ENCODE measurements at places on chromosomes 4 and X. TPM values are rescaled to one million over a fixed set of nuclear protein-coding genes. Genes with fewer than 3 reads are reported as not detected.

RIBC1 gene
- 0.22 TPM for total RNA-seq

RENBP gene
- total RNA-seq, result 34.5 TPM

DNA sequence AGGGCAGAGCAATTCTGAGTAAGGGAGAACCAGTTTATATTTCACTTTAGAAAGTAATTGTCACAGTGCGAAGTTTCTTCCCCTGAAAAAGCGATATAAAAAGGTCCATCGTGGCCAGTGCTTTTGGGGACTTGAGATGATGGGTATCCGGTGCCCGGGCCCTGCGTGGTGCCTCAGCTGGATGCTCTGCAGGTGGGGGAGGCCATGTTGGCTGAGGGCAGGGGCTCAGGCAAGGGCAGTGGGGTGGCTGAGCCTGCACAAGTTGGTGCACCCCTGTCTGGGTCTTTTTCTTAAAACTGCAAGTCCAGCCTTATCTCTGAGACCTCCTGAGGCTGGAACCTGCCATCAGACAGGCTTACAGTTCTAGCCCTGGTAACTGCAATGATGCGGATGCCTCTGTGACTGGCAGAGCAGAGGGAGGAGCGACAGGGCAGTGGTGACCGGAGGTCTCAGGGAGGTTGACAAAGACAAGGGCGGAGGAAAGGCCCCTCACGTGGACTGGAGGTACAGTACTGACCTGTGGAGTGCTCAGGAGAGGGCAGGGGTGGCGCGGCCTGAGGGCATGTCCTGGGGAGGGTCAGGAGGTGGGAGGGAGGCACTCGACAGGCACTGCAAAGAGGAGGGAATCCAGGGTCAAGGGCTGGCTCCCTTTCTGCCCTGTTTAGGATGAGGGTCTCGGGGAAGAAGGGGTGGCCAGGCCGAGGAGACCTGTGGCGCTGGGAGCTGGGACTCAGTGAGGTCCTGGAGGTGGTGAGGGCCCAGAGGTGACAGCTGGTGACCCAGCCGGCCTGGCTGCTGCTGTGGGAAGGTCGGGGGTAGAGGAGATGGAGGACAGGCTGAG lies 1.8 kb downstream of the RGS12 start:
- DNase-seq, result peak; percentile 86

LNX1 gene
- total RNA-seq, result 20.7 TPM

DNA sequence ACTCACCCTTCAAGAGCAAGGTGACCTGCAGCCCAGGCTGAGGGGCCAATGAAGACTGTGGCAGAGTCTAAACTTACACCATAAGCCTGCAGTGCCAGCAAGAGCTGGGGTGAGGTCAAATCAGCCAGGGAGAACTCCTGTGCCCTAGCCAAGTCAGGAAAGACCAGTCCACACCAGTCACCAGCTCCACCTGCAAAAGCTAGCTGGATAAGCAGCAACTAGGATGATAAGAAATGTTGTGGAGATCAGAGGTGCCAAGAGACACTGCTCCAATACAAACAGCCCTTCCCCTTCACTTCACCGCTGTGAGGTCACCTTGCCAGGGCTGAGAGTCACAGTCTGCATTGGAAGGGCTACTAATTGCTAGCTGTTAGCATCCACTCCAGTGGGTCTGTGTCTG lies 31.3 kb downstream of the NIPAL1 start:
- no peak for DNase-seq

MAEA gene
- 46.8 TPM for total RNA-seq

ZNF630 gene
- 0.96 TPM for total RNA-seq

- no peak for DNase-seq
Observed at GRCh38 chr4:72077346-72077745, 45.5 kb downstream of the NPFFR2 start.
